ENCODE measurements at places on chromosomes 7 and 10.

DNA sequence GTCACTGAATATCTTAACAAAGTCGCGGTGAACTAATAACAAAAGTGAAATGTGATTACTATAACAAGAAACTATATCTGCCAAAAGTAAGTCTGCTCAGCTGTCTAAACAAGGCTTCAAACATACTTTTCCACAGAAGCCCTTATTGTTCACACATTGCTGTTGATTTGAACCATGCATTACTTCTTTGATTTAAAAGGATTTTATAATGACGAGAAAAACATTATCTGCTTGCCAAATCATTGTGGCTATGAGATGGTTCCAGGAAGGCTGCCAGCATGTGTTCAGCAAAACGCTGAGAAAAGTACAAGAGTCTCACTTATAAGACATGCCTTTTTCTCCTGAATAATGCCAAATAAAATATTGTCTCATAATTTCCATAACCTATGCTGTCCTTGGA is 24.4 kb downstream of the RNF133 start:
- DNase-seq: no peak

- DNase-seq: no peak
These were observed 31.7 kb downstream of the ITPRID1 start for GRCh38 chr7:31545549-31545948.

- no peak for DNase-seq
These were observed 27.6 kb upstream of the PIK3AP1 start for GRCh38 chr10:96747734-96748550.

DNA sequence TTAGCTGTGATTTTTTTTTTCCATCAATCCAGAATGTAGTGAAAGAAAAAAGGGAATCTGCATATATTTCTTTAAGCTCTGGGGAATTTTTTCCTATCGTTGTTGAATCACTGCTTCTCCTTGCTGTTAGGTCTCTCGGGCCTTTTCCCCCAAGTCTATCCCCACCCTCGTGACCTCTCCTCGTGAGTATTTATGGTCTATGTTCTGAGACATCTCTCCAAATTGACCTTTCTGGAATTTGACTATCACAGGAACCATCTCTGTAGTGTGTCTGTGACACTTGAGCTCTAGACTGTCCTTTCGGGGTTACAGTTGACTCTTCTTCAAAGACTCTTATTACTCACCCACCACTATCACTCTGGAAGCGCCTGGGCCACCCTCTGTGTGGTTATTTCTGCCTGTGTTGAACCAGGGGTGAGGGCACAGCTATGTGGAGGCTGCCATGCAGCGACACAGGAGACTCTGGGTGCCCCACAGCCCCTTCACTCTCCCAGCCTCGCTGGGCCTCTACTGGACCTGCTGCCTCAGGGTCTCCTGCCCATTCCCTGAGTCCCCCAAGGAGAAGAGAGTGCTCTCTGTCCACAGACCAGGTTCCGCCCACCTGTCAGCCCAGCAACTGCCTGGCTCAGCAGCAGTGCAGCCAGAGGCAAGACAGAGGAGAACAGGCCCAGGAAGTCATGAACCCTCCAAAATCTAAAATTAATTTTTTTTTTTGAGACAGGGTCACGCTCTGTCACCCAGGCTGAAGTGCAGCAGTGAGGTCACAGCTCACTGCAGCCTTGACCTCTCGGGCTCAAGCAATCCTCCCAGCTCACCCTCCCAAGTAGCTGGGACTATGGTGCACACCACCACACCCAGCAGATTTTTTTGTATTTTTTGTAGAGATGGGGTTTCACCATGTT is 45.7 kb upstream of the PTPRN2 start:
- no peak for DNase-seq

GRCh38 chr10:63068246-63068645 is 64.9 kb upstream of the NRBF2 start:
- no peak for DNase-seq

- DNase-seq: no peak
These were observed 419.5 kb upstream of the SORCS1 start for GRCh38 chr10:107583974-107584373.

- DNase-seq: peak; percentile 12
These were observed 10.7 kb downstream of the AMZ1 start for GRCh38 chr7:2698581-2699288.

- DNase-seq: no peak
These were observed 167.6 kb downstream of the ZNF365 start for GRCh38 chr10:62541811-62542210.

- no peak for DNase-seq
These were observed 14.2 kb upstream of the PDCD4 start for GRCh38 chr10:110857265-110858171.

- no peak for DNase-seq
These were observed 109.0 kb upstream of the STARD3NL start for GRCh38 chr7:38069052-38069451.

- DNase-seq: no peak
These were observed 232.7 kb downstream of the ADAM12 start for GRCh38 chr10:126155528-126155927.

GRCh38 chr10:20624642-20625041 is 272.5 kb downstream of the NEBL start:
- no peak for DNase-seq

DNA sequence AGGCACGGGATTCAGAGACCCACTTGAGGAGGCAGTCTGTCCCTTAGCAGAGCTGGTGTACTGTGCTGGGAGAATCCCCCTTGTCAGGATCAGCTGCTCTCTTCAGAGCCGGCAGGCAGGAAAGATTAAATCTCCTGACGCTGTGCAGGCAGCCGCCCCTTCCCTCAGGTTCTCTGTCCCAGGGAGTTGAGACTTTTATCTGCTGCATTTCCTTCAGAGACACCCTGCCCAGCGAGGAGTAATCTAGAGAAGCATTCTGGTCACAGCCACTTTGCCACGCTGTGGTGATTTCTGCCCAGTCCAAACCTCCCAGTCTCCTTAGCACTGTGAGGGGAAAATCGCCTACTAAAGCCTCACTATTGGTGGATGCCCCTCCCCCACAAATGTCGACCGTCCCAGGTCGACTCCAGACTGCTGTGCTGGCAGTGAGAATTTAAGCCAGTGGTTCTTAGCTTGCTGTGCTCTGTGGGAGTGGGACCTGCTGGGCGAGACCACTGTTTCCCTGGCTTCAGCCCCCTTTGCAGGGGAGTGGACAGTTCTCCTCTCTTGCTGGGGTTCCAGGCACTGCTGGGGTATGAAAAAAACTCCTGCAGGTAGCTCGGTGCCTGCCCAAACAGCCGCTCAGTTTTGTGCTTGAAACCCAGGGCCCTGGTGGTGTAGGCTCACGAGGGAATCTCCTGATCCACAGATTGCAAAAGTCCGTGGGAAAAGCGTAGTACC is 265.4 kb downstream of the ZWINT start:
- DNase-seq: no peak

GRCh38 chr7:11758627-11759111 is 73.3 kb downstream of the THSD7A start:
- no peak for DNase-seq

DNA sequence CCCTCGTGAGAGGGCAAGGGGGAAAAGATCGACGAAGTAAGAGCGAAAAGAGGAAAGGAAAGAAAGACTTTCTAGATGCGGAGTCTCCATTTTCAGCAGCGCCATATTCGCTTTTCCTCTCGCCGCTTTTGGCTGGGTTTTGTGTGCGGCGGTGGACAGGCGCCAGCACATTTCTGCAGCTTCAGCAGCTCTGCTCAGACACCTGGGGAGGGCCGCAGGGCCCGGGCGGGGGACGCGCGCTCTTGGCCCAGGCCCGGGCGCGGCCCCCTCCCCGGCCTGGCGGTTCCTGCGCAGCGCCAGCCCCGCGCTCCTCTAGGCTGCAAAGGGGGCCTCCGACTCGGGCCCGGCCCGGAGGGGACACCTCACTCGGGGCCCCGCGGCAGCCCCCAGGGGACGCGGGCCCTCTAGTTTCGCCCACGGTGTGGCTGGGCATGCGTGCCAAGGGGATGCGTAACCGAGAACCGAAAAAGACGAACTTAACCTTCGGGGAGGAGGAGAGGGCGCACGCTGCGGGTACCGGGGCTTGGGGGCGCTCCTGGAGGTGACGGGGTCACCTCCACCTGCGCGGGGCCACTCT is 34.5 kb upstream of the EBLN1 start:
- DNase-seq: peak; percentile 63

DNA sequence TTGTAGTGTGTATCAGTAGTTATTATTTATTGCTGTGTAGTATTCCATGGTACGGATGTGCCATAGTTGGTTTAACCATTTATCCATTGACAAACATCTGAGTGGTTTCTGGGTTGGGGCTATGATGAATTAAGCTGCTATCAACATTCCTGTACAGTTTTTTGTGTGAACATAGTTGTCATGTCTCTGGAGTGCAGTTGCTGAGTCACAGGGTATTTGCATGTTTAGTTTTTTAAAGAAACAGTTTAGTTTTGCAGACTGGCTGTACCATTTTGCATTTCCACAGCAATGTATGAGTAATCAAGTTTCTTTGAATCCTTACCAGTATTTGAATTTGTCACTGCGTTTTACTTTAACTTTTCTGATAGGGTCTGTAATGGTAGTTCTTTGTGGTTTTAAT is 516.7 kb upstream of the CELF2 start:
- no peak for DNase-seq

GRCh38 chr7:56028942-56029630 is 22.2 kb downstream of the PSPH start:
- no peak for DNase-seq

GRCh38 chr7:43108255-43109011 is 4.0 kb upstream of the HECW1 start:
- DNase-seq: peak; percentile 2

DNA sequence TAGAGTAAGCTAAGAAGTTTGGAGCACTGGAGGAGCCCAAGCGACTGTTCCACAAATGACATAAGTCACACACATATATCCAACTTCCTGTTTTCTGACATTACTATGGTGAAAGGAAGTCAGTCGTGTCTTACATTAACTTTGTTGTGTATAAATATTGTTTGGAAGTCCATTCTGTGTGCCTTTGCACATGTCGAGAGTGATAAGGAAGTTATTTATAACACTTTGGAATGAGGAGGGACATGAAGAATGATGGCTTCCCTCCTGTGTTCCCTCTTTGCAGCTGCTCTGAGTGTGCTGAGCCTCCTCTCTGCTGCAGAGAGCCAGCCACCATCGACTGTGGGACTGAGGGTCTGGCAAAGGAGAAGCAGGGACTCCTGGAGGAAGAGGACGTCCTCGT is 40.4 kb upstream of the MGMT start:
- DNase-seq: no peak

- no peak for DNase-seq
These were observed 82.0 kb downstream of the ARL4A start for GRCh38 chr7:12769444-12769843.

DNA sequence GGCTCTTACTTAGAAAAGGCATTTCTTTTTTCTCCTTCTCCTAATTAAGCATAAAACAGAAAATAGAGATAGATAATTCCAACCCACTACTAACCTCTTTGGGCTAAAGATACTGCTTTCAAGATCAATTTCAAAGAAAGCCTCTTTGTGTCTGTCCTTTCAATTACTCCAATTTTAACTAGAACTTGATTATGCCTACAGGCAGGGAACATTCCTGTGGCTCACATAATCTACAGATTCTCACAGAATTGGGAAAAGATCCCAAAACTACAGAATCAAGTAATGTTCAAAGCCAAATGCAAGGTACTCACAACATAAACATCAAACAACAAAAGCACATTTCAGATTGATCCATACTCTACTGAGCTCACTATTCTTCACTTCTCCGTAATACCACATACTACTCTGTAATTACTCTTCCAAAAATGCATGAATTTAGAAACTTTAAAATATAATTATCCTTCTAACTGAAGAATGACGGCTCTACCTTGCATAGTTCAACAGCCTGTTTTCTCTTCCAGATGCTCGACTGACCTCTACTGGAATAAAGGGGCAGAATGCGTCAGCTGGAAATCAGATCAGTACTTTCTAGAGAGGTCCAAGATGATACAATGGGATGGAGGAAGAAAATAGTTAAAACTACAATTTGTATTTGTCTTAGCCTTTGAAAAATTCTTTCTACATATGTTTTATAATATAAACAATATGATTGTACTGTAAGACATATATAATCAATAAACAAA is 3.9 kb downstream of the MTERF1 start:
- DNase-seq: no peak

DNA sequence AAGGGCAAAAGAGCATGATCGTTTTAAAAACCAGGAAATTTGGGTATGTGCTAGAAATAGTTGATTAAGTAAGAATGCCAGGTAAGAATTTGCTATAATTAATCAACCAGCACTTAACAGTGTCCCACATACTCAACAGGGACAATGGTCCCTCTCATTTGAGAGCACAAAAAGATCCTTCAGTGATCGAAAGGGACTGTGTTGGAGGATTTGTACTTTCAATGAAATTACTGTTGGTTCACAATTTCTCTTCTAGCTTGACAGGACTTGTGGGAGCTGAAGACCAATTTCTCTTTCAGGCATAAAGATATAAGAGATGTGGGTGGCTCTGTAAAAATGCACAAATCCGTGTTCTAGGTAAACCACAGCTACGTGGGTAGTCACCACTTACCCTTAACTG is 12.5 kb upstream of the PLEKHS1 start:
- DNase-seq: no peak

GRCh38 chr10:25682203-25682851 is 251.7 kb upstream of the MYO3A start:
- DNase-seq: no peak

GRCh38 chr7:38025815-38026214 is 105.4 kb downstream of the EPDR1 start:
- DNase-seq: no peak

GRCh38 chr7:50422858-50423257 is 27.3 kb downstream of the FIGNL1 start:
- no peak for DNase-seq

DNA sequence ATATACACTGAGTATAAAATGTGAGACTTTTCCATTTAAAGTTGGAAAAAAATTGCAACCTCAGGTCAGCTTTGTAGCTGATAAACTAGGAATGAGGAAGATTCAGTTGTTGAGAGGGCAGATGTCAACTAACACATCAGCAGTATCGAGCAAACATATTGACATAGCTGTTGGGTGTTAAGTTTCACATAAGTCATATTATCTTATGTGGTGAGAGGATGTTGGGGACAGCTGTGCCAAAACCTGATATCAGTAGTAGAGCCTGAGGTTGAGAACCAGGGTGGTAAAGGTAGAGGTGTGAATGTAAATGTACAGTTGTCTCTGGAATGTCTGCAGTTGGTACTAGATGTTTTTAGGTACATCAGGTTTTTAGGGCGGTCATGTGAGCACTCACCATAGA is 5.0 kb downstream of the ZRANB1 start:
- DNase-seq: no peak

DNA sequence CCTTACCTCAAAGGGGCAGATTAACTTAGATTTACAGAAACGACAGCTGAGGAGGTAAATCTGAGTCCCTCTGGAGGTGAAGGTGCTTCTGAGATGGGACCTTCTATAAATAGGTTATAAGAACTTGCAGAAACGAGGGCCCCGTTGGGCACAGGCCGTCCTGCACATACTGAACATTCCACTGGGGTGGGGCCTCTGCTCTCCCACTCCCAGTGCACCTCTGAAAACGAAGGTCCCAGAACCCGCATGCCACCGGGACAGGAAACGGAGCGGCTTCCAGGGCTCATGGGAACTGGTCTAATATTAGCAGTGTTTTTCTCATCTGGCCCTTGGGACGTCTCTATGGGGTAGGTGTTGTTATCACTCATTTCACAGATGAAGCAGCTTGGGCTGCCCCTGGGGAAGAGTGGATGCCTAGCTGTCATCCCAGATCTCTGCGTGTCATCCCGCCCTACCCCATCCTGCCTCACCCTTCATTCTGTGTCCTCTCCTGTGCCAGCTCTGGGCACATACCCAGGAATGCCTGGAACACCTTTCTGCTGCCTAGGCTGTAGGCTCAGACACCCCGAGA is 19.6 kb downstream of the C10orf62 start:
- no peak for DNase-seq

Measured in activated T-helper 1 cell treated with anti-CD3 and anti-CD28 coated beads, Interleukin-2, amount 50 U/mL, for 16 hours (primary cell).